ENCODE measurements at places on chromosomes 16 and 17.

DNA sequence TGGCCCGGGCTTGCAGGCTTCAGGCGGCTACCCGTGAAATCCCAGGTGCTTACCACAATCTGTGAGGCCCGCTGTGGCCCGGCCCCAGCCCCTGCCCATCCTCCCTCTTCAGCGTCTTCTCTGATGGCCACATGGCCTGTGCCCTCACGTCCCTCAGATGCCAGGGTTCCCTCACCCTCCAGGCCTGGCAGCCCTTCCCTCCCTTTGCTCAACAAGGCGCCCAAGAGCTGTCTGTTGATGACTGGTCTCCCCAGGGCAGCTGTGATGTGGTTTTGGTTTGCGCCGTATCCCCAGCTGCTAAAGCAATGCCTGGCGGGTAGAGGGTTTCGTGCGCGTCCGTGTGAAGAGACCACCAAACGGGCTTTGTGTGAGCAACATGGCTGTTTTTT lies 35.1 kb downstream of the PMM2 start:
- peaks cover 34% of the 10 kb centered on the region for H3K36me3 ChIP-seq
- H3K4me1 ChIP-seq: peaks cover 13% of the 10 kb centered on the region
- H3K4me3 ChIP-seq: no peak overlapping the region
- H3K27ac ChIP-seq: no peak overlapping the region
- no peak for DNase-seq

- no peaks in the 10 kb centered on the region for H3K4me1 ChIP-seq
- no peak for DNase-seq
- no peak overlapping the region for H3K27ac ChIP-seq
- no peaks in the 10 kb centered on the region for H3K36me3 ChIP-seq
Measured at GRCh38 chr16:10036956-10037355, 145.3 kb downstream of the GRIN2A start.

DNA sequence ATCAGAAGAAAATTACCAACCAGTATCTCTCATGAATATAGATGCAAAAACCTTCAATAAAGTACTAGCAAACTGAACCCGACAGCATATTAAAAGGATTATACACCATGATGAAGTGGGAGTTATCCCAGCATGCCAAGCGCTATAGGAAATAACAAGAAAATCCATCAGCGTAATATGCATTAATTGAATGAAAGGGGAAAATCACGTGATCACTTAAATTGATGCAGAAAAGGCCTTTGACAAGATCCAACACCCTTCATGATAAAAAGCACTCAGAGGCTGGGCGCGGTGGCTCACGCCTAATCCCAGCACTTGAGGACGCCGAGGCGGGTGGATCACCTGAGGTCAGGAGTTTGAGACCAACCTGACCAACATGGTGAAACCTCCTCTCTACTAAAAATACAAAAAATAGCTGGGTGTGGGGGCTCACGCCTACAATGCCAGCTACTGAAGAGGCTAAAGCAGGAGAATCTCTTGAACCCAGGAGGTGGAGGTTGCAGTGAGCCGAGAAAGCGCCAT lies 4.8 kb downstream of the CTRB2 start:
- no peaks in the 10 kb centered on the region for H3K36me3 ChIP-seq
- peaks cover 15% of the 10 kb centered on the region for H3K27me3 ChIP-seq
- no peak overlapping the region for H3K27ac ChIP-seq
- H3K4me1 ChIP-seq: peaks cover 24% of the 10 kb centered on the region

- peaks cover 22% of the 10 kb centered on the region for H3K36me3 ChIP-seq
- no peak overlapping the region for H3K27ac ChIP-seq
- H3K27me3 ChIP-seq: peaks cover 70% of the 10 kb centered on the region
- H3K4me3 ChIP-seq: no peak overlapping the region
Measured at GRCh38 chr17:61459142-61459809, 7.1 kb downstream of the TBX4 start.

DNA sequence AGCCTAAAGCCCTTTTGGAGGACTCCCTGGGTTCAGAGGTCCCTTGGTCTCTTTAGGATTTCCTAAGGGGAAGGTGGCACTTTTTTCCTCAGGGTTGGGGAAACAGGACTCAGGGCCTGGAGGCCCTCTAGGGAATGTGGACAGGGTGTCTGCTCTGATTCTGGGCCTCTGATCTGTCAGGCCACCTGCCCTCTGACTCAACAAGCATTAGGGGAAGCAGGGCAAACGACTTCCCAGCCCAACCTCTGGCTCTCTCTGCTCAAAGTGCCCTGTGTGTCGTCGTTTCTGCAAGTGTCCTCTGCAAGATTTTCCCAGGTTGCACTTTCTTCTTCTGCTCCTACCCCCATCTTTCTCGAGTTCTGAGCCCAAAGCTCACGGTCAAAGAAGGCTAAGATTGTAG lies 6.6 kb upstream of the IGFBP4 start:
- peaks cover 23% of the 10 kb centered on the region for H3K4me1 ChIP-seq
- no peaks in the 10 kb centered on the region for H3K36me3 ChIP-seq
- no peak overlapping the region for H3K27ac ChIP-seq
- no peaks in the 10 kb centered on the region for H3K27me3 ChIP-seq
- H3K4me3 ChIP-seq: no peak overlapping the region

GRCh38 chr17:63927464-63928171 lies 4.5 kb downstream of the CD79B start:
- no peak overlapping the region for H3K4me3 ChIP-seq
- no peaks in the 10 kb centered on the region for H3K4me1 ChIP-seq
- DNase-seq: no peak
- no peaks in the 10 kb centered on the region for H3K36me3 ChIP-seq

DNA sequence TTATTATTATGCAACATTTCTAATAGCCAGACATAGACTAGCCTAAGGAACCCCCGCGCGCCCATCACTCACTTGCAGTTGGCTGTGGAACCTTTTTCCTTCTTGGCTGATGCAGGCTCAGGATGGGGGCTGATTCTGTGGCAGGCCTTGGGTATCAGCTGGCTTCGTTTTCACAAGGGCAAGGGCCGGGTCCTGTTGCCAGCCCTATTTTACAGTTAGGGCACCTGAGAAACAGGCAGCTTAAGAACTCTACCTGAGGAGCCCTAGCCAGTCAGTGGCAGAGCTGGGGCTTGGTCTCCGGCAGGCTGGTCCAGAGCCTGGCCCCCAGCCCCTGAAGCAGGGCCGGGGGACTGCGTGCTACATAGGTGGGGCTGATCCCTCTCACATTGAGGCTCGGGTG lies 28.7 kb downstream of the ADGRG5 start:
- no peak overlapping the region for H3K27ac ChIP-seq
- no peak overlapping the region for H3K4me3 ChIP-seq
- H3K4me1 ChIP-seq: peaks cover 7% of the 10 kb centered on the region
- H3K27me3 ChIP-seq: peaks cover 22% of the 10 kb centered on the region
- DNase-seq: no peak

DNA sequence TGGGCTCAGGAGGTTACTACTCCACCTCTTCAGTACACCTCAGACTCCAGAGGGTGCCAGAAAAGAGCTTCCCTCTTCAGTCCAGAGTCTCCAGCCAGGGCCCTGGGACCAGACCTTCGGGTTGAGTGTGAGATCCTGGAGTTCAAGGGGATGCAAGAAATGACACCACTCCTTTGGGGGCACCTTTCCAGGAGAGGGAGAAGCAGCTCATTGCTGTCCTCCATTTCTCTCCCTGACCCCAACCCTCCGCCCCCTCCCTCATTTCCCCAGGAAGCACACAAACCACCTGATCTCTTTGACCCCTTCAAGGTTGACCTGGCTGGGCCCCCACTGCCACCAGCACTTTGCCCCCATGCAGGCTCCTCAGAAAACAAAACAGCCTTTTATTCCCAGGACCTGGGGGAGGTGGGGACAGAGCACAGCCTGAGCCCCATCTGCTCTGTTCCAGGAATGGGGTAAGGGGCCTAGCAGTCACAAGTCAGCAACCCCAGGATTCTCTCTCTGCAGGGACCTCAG lies 21.4 kb downstream of the CDH5 start:
- H3K4me1 ChIP-seq: peaks cover 11% of the 10 kb centered on the region
- no peak overlapping the region for H3K27ac ChIP-seq
- H3K36me3 ChIP-seq: no peaks in the 10 kb centered on the region
- H3K27me3 ChIP-seq: peaks cover 15% of the 10 kb centered on the region

DNA sequence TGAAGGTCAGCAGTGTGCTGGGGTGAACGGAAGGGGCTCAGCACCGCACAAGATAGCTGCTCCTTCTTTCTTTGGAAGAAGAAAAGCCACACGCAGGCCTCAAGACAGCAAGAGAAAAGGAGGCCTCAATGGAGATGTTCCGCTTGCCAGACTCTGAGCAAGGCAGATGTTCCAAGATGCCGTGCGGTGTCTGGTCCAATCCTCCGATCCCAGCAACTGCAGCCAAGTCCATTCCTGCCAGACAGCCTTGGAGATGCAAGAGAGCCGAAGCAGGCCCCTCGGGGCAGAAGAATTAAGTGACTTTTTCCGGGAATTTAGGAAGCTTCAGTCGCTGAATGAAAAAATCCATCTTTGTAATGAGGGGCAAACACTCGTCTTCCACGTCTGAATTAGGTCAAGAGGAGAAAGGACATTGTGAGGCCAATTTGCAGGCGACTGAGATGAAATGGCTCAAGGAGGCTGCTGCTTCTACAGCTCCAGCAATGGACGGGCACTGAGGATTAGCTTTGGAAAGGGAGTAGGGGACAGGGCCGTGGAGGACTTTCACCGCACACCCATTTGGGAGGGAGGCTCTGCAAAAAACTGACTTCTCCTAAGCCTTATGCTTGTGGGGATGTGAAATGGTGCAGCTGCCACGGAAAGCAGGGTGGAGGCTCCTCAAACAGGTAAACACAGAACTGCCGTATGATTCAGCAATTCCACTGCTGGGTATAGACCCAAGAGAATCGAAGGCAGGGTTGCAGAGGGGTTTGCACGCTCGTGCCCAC lies 44.7 kb downstream of the RPH3AL start:
- H3K4me3 ChIP-seq: no peak overlapping the region
- no peak overlapping the region for H3K27ac ChIP-seq
- DNase-seq: no peak
- H3K27me3 ChIP-seq: peaks cover 24% of the 10 kb centered on the region

DNA sequence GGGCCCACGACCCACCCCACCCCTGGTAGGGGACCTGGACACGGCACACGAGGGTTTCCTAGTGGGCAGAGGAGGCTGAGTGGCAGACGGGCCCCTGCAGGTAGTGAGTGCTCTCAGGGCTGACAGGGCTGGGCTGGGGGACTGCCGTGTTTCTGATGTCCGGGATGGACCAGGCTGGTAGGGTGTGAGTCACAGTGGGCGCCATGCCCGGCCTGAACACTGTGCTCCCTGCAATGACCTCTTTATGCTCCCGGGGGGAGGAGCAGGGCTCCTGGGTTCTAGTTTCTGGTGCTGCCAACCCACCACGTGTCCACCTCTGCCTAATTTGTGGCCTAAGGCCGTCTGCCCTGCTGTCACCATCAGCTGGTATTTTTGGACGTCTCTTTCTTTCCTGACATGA lies 26.3 kb downstream of the ARHGAP23 start:
- peaks cover 68% of the 10 kb centered on the region for H3K4me1 ChIP-seq
- peaks cover 18% of the 10 kb centered on the region for H3K36me3 ChIP-seq
- H3K27ac ChIP-seq: peak overlapping the region; percentile 87

DNA sequence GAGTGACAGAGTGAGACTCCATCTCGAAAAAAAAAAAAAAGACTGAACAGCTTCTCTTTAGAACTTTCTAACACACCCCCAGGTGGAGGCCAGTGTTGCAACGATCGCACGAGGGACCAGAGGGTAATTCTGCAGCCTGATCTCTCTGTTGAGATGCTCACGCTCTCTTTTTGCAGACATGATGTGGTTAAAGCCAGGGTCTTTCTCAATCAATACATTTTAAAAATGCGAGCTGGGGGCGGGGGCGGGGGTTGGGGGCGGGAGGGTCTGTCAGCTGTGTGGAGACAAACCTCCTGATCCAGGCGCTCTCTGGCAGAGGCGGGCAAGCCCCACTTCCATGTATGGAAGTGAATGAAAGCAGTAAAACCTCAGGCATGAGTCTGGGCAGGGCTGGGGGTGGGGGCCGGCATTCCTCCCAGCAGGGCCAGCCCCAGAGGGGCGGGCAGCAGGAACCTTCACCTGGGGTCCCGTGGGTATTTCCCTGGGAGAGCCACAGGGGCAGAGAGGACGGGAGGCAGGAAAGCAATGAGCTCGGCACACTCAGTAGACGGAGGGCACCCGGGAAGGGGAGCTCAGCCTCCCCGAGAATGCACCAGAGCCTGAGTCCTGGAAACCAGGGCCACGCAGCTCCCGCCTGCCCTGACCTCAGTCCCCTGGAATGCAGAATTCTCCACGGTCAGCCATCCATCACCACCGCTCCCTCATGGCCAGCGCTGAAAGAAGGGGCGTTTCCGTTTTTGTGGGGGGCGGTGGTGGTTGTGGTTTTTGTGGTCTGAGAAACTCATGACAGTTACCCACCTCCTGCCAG lies 28.0 kb downstream of the NXN start:
- peak overlapping the region; percentile 92 for H3K27ac ChIP-seq
- peaks cover 38% of the 10 kb centered on the region for H3K4me1 ChIP-seq
- H3K27me3 ChIP-seq: peaks cover 2% of the 10 kb centered on the region
- peak overlapping the region; percentile 77 for H3K4me3 ChIP-seq
- H3K36me3 ChIP-seq: peaks cover 34% of the 10 kb centered on the region

DNA sequence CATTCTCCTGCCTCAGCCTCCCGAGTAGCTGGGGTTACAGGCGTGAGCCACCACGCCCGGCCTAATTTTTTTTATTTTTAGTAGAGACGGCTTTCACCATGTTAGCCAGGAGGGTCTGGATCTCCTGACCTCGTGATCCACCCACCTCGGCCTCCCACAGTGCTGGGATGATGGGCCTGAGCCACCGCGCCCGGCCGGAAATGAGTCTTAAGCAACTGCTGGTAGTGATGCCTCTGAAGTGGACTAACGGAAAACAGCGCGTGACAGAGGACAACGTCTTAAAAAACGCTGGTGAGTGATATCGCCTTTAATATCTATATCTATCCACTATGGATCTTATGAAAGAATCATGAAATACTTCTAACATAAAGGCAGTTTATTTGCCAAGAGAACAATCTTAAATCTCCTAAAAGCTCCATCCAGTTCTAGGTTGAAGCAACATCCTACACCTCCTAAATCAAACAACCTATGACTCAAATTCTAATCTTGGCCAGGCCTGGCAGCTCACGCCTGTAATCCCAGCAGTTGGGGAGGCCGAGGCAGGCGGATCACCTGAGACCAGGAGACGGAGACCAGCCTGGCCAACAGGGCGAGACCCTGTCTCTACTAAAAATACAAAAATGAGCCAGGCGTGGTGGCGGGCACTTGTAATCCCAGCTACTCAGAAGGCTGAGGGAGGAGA lies 69.8 kb downstream of the NXN start:
- peaks cover 28% of the 10 kb centered on the region for H3K36me3 ChIP-seq
- H3K4me3 ChIP-seq: peak overlapping the region; percentile 86

- H3K4me1 ChIP-seq: peaks cover 16% of the 10 kb centered on the region
- DNase-seq: no peak
- H3K27me3 ChIP-seq: peaks cover 23% of the 10 kb centered on the region
- no peak overlapping the region for H3K4me3 ChIP-seq
- no peaks in the 10 kb centered on the region for H3K36me3 ChIP-seq
- H3K27ac ChIP-seq: no peak overlapping the region
Measured at GRCh38 chr17:77842528-77843147, 115.9 kb upstream of the TNRC6C start.

GRCh38 chr16:20942256-20942655 lies 41.7 kb downstream of the LYRM1 start:
- H3K4me1 ChIP-seq: peaks cover 24% of the 10 kb centered on the region
- H3K4me3 ChIP-seq: no peak overlapping the region
- no peaks in the 10 kb centered on the region for H3K36me3 ChIP-seq
